ENCODE measurements at places on chromosomes 12 and 14.

GRCh38 chr12:121279071-121279375 is 17.5 kb downstream of the CAMKK2 start:
- no peak for DNase-seq

DNA sequence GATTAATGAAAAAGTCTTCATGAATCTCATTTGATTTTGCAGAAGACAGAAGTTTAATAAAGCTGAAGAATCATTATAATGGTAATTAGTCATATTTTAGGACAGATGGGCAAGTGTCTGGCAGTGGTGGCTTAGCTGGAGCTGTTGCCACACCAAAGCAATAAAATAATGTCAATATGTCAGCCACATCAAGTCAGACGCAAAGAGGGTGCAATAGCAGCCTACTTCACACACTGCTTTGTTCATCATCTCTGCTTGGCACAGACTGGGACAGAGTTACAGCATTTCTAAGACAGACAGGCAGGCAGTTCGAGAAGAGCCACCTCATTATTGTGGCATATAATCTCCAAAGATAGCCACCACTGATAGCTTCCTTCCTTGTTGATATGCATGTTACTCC is 16.9 kb upstream of the KRR1 start:
- DNase-seq = no peak

DNA sequence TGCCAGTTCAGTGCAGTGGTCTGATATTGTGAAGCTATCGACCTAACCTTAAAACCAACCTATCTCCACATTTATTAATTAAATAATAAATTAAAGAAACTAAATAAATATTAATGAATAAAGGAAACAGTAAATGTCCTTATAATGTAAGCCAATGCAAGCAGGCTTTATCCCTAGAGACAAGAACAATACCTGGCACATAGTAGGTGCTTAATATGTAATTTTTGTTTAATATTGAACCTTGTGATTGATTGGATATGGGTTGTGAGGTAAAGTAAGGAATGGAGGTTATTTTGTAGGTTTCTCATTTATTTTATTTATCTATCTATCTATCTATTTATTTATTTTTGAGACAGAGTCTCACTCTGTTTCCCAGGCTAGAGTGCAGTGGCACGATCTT is 7.8 kb upstream of the TUBA1B start:
- no peak for DNase-seq

GRCh38 chr12:26642361-26642760 is 190.6 kb downstream of the ITPR2 start:
- no peak for DNase-seq

DNA sequence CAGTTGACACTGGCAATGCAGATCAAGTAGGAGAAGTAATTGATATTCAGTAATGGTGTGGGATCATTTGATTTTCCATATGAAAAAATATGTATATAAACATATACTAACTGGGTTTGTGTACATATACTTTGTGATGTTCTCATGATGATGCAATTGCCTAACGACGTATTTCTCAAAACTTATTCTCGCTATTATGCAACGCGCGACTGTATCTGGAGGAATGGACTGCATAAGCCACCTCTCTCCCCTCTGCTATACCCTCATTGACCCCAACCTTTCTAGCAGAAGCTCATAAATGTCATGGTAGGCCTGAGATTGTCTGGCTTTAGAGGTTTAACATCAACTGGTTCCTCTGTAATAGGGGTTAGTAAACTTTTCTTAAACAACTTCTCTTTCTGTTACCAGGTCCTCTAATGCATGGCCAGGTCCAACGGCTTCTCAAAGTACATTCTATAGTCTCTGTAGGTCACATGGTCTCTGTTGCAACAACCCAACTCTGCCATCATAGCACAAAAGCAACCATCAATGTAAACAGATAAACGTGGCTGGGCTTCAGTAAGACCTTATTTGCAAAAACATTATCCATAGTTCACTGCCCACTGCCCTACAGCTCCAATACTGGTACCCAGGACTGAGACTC is 59.3 kb downstream of the FOXN3 start:
- no peak for DNase-seq

- DNase-seq = no peak
Observed at GRCh38 chr12:9052610-9053009, 63.1 kb downstream of the A2M start.

DNA sequence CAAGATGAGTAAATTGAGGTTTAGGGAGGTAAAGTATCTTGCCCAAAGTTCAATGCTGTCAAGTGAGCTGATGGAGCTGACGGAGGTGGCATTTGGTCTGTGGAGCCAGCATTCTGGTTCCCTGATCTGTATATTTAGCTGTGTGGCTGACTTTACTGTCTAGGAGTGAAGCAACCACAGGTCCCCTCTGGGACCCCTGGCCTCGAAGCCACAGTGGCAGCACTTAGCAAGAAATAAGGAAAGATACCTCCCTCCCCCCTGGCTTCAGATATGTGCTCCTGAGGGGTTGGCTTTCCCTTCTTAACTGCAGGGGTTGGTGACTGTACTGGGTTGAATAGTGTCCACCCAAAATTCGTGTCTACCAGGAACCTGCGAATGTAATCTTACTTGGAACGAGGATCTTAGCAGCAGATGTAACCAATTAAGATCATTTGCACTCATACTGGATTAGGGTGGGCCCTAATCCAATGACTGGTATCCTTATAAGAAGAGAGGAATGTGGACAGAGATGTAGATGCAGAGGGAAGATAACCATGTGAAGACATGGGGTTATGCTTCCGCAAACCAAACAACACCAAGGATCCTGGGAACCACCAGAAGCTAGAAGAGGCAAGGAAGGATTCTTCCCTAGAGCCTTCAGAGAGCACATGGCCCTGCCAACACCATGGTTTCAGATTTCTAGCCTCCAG is 2.0 kb upstream of the ACVR1B start:
- no peak for DNase-seq

DNA sequence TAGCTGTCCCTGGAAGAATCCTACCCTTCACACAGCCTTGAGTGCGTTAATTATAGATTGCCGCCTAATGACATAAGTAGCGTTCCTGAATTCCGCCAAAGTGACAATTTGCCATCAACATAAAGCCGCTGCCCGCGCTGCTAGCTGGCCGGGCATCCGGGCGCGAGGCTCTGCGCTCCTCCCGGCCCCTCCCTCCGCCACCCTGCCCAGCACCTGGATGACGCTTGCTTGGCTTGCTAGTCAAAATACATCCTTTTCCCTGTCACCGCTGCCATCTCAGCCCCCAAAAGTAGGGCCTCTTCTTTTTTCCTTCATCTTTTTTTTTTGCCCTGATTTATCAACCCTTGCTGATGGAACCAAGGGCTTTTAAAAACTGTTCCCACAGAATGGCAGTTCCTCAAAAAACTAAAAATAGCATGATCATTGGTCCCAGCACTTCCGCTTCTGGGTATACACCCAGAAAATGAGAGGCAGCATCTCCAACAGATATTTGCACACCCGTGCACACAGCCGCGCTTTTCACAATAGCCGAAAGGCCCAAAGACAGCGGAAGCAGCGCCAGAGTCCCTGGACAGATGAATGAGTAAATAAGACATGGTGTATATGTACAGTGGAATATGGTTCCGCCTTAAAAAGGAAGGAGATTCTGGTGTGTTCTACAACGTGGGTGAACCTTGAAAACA is 235.2 kb downstream of the BCL11B start:
- DNase-seq = no peak

- peak; percentile 73 for DNase-seq
Observed at GRCh38 chr12:50986966-50987737, 34.8 kb downstream of the HIGD1C start.

- DNase-seq = no peak
Observed at GRCh38 chr12:31233061-31233730, 92.8 kb downstream of the SINHCAF start.

GRCh38 chr14:102088012-102088792 is 1.4 kb upstream of the HSP90AA1 start:
- DNase-seq = peak; percentile 45

DNA sequence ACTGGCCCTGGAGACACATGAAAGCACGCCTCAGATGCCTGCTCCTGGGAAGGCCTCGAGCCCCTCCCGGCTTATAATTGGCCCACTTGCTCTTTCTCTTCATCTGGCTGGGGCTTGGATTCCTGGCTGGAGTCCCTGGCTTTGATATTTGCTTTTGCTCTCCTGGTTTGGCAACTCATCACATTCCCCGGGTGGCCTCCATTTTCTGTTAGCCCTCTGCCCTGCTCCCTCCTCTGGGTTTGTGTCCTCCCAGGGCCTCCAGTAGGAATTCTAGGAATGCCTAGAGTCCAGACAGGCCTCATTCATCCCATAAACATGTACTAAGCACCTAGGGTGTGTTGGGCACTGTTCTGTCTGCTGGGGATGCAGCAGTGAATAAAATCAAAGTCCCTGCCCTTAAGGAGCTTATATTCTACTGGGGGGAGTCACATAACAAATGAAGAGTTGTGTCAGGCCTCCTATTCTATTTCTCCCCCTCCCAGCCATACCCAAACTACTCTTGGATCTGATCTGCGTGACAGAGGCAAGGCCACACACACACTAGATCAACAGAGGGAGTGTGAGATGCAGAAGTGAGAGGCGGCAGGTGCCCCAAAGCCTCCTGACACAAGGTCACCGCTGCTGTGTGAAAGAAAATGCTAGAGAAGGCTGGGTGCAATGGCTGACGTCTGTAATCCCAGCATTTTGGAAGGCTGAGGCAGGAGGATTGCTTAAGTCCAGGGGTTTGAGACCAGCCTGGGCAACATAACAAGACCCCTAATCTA is 21.3 kb upstream of the TSPAN9 start:
- DNase-seq = no peak

GRCh38 chr12:2642896-2643425 is 151.8 kb upstream of the FKBP4 start:
- DNase-seq = no peak

- DNase-seq = no peak
Observed at GRCh38 chr12:110916295-110916875, 4.0 kb downstream of the MYL2 start.

DNA sequence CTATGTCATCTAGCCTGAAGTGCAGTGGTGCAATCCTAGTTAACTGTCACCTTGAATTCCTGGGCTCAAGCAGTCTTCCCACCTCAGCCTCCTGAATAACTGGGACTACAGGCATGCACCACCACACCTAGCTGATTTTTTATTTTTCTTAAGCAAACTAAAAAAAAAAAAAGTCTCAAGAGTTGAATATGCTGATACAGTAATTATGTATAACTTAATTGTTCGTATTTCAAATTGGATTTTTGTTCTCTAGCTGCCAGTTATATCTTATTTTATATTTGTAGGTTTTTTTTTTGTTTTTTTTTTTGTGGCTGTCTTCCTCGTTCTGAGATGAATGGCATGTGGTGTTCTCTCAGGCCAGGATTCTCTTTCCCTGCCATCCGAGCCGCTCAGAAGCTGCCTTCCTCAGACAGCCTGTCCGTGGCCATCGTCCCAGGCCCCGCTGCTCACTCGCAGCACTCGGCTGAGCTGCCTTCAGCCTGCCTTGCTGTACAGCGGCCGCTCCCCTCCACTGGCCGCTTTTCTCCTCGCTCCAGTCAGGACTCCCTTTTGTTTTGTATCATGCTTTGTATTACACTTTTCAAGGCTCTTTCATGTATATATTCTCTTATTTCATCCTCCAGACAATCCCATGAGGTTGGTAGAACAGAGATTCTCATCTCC is 53.3 kb downstream of the WDR20 start:
- DNase-seq = no peak

DNA sequence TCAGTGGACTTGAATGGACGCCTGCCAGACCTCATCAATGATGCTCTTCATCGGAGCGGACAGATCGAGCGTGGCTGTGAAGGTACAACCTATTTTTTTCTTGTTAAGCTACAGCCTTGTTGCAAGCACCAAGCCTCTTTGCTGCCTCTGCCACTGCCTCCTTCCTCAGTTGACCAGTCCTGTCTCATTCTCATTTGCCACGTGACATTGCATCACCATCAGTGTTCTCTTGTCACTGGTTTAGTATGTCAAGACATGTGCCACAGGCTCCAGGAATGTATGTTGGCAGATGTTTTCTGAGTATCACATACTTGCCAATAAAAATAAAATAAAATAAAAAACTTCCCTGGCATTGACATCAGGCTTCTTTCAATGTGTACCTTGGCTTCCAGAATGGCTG is 798.1 kb downstream of the NRXN3 start:
- DNase-seq = no peak

DNA sequence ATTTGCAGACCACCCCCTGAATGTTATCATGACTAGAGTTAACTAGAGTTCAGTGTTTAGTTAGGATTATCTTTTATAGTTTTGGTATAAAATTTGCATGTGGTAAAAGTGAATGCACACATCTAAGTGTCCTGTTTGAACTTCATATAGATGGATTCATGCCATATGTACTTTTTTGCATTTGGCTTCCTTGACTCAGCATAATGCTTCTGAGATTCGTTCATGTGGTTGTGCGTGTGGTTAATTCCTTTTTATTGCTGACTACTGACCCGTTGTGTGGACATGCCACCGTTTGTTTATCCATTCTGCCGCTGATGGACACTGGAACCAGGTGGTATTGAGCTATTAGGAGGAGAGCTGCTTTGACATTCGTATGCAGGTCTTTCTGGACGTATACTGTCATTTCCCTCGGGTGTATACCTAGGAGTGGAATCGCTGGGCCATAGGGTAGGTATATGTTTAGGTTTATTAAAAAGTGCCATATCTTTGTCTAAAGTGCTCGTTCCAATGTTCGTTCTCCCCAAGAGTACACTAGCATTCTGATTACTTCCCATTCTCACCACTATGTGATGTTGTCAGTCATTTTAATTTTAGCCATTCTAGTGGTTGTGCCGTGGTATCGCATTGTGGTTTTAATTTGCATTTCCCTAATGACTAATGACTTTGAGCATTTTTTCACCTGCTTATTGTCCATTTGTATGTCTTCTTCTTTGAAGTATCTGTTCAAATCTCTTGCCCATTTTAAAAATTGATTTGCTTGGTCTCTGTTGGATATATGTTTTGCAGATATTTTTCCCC is 37.7 kb downstream of the RIN3 start:
- no peak for DNase-seq

- no peak for DNase-seq
Observed at GRCh38 chr12:106135781-106136180, 3.0 kb downstream of the NUAK1 start.

DNA sequence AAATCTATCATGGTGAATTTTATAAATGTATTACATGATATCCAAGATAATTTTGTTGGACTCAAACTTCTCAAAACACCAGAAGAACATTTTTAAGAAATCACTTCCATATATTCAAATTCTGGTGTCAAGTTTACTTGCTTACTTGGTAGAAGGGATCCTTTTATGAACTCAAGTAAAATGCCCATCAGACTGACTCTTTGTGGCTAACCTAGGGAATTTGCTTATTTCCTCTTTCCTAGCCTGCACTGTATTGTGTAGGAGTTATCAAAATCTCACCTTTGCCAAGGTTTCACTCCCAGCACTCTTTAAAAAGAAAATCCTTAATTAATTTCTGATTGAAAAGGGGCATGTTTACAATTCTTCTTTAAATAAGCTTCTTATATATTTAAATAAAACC is 196.5 kb downstream of the DUSP6 start:
- DNase-seq = no peak

DNA sequence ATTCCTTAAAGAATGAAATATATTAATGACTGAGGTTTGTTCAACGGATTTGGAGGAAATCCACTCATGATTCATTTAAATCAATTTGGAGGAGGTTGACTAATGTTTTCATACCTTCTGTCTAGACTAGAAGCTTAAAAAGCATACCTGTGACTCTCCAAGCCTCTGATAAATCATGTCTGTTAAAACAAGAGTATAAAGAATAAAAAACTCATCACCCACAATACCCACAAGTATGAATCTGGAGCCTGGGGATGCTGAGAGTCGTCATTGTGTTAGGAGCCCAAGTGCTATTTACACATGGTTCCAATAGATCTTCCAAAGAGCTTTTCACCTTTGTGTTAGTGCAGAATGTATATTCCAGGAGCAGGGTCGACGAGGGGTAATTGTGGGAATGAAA is 86.8 kb upstream of the ADAMTS20 start:
- no peak for DNase-seq

Data from HT-29 (cell line).